ENCODE measurements at places on chromosomes 7 and 10.
A peak's percentile ranks its signal among the peaks of the same experiment; 100 is the strongest.

GRCh38 chr7:70410134-70410750 is 721.7 kb upstream of the GALNT17 start:
- DNase-seq: no peak

DNA sequence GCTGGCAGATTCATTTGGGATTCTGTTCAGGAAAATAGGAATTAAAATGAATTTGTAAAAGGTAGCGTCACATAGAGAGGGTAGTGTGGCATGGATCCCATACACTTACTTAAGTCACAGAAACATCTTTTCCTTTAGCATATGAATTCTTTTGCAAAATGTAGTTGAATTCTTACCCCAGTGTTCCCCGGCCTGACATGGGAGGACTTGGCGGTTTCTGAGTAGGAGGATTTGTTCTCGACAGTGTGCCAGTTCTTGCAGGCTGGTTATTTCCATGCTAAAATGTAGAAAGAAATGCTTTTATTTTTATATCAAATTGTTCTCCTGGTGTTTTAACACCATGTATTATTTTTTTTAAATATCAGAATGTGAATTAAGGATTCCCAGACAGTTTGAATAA is 72.6 kb downstream of the PDSS1 start:
- DNase-seq: no peak

DNA sequence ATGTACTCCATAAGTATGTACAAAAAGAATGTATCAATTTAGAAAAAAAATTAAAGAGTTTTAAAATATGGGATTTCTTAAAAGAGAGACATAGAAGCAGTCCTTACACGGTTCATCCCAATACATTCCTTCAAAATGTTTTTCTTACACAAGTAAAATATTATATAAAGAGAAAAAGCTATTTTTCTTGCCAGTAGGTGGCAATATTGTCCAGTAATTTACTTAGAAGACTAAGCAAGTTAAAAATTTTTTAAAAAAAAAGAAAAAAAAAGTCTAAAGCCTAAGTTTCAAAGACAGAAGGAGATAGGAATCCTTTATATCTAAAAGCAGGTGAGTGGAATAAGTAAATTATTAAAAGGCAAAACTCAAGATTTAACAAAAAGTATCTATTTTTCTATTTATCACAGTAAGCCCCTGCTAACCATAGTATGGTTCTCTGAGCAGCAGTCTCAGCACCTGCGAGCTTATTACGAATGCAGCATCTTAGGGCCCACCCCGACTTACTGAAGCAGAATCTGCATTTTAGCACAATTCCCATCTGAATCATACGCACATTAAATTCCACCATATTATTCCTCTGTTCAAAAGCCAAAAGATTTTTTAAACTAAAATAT is 240.6 kb downstream of the DGKI start:
- DNase-seq: peak; percentile 25

DNA sequence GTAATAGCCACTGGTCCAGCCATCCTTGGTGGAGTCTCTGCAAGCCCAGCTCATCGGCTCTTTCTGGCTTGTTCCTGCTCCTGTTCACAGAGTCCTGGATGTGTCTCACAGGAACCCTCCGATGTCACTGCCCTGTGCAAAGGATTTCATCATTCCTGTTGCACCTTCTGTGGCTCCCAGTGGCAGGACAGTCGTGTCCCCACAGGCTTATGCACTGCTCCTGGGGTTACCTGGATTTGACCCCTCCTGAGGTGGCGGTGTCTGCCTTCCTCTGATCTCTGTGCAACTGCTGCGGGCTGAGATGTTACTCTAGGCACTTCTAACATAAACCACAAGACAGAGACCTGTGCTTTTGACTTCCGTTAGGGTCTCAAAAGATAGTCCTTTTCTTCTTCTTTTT is 30.6 kb downstream of the APBB1IP start:
- no peak for DNase-seq

GRCh38 chr7:24381894-24382505 is 98.0 kb downstream of the NPY start:
- peak; percentile 51 for DNase-seq

- DNase-seq: peak; percentile 87
Measured at GRCh38 chr10:117005527-117006055, 604 bp upstream of the SHTN1 start.

- DNase-seq: no peak
Measured at GRCh38 chr7:138954545-138955475, 26.4 kb downstream of the KIAA1549 start.

GRCh38 chr7:101816595-101817470 is 593 bp upstream of the CUX1 start:
- peak; percentile 51 for DNase-seq

DNA sequence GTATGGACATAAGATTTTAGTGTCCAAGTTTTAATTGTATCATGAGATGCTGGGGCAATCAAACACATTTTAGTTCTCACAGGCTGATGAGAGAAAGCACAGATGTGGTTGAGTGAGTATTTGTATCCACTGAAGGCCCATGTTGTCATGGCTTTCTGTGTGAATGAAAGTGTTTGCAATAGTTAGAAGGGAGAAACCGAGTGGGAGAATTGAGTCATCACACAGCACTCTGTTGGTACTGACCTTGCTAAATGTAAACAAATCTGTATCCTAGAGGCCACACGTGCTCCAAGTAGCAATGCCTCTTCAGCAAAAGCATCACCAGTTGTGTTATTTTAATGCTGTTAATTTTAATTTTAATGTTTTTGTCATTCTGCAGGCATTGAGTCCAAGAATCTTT is 121.2 kb downstream of the EMX2 start:
- peak; percentile 1 for DNase-seq

DNA sequence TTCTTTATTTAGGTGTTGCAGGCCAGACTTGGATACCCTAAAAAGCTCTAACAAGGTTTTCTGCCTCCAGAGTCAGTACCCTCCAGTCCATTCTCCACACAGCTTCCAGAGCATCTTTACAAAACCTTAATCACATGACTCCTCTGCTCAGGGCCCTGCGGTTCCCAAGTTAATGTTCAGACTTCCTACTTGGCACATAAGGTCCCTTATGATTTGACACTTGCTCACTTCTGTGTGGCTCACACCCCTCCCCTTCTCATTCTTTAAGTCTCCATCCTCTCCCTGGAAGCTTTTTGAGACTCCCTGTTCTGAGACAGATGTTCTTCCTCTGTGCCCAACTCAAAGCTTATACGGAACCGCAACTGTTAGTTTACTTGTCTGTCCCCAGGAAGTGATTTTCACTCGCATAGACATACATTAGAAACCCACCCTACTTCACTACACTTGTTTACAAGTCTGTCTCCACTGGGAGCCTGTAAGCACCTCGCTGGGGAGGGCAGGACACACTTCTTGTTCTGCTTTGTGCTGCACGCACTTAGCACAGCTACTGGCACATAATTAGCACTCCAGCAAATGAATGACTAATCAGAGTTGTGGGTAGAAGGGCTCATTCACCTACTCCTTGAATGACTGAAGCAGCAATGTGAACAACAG is 154.3 kb upstream of the LAMB4 start:
- no peak for DNase-seq

GRCh38 chr10:131259535-131259934 is 52.0 kb downstream of the TCERG1L start:
- no peak for DNase-seq

DNA sequence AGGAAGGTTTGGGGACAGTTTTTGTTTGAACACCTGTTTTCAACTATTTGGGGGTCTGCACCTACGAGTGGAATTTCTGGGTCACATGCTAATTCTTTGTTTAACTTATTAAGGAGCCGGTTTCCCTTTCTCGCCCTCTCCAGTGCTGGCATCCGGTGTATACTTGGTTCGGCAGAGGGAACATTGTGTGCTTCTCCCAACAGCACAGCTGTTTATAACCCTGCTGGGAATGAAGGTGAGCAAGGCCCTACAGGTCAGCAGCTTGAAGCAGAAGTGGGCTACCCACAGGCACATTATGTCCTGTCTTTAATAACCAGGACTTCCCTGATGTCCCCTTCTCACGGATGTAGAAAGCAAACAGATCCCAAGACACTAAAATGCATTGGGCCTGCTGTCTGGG is 87.5 kb upstream of the PDCD4 start:
- no peak for DNase-seq

DNA sequence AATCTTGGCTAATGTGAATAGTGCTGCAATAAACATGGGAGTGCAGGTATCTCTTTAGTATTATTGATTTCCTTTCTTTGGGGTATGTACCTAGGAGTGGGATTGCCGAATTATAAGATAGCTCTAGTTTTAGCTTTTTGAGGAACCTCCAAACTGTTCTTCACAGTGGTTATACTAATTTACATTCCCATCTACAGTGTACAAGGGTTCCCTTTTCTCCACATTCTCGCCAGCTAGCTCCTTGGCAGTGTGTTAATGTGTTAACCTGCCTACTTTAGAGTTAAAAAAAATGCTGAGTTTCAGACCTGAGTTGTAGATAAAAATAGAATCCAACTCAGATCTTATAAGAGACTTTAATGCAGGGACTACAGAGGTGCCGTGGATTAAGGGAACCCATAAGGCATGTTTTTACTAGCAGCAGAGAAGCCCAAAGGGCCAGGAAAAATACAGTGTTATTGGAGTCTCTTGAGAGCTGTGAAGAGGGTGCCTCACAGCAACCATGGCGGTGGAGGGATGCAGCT is 35.4 kb downstream of the CDK13 start:
- no peak for DNase-seq

DNA sequence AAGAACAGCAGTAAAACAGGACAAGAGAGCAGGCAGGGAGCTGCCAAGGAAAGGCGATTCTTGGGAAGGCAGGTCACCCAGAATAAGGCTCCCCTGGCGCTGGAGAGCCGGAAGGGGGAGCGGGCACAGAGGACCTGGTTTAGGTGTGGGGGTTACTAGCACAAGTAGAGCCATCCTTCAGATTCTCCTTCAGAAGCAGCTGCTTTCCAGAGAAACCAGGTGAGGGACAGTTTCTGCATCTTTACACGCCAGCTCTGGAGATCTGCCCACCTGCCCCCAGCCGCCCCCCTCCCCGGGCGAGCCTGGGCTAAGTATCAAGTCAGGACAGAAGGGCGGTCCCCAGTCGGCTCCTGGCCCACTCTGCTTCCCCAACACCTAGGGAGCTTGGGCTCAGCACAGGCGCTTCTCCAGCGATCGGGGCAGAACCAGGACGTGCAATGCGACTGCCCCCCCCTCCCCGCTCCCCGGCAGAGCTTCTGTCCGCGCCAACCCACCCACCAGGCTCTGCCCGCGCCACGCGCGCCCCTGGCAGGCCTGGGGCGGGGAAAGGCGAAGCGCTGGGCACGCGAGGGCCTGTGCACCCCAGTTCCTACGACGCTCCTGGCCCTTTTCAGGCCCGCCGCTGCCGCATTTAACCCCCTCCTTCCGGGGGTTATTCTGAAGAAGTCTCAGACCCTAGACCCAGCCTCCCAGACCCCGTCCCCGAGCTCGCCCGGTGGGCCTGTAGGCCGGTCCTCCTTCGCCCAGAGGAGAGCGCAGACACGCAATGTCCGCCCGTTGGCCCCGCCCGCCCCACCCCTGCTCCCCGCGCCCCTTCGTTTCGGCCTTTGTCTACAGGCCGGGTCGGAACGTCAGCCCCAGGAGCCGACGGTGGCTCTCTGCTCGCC is 4.4 kb upstream of the EN2 start:
- no peak for DNase-seq

GRCh38 chr7:127891144-127891543 is 140.1 kb downstream of the LRRC4 start:
- DNase-seq: no peak

DNA sequence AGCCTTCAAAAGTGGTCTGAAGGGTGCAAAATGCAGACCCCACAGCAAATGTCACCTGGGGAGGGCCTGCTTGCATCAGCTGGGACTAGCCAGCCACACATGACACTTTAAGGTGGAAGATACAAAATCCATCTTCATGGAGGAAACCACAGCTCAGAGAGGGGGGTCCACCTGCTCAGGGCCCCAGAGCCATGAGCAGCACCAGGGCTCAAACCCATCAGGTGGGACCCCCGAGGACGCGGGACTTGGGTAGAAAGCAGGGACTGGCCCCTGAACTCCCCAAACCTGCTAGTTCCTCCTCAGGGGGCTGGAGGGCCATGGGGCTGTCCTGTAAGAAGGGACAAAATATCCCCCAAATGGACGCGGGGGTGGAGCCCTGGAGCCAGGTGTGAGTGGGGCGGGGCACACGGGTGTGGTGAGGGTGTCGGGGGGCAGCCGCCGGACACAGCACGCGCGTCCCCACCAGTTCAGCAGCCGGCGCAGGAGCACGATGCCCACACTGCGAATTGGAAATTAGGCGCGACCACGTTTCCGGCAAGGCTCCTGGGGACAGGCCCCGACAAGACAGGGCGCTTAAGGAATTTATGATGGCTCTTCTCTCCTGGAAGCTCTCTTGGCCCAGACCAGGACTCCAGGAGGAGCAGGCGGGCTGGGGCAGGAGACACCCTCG is 8.0 kb downstream of the PDGFA start:
- DNase-seq: no peak

DNA sequence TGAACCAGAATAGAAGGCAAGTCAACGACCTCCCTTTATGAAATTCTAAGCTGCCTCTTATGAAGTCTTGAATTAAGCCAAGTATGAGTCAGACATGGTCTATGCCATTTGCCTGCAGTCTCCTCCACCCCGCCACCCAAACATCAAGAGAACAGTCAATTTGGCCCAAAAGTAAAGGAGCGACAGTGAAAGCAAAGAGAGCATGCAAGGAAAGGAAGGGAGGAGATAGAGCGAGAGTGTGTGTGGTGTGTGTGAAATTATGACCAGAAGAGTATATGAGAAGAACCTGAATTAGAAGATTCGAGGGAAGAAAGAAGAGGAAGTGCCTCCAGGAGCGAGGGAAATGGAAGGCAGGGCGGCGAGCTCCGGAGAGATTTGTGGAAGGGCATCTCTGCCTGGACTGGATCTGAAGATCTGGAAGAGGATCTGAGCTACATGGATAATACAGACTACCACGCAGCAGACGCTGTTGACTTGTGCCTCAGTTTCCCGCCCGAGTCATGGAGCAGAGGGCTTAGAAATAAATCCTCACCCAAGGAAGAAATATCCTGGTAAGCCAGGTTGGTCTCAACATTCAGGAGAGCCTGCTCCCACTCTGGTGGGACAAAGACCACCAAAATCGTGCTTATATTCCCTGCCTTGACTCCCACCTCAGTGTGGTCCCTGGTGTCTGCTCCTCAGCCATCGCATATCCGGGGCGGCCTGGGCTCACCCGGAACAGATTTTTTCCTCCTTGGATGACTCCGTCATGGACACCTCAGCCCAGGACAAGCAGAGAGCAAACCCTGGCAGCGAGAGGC is 459 bp downstream of the ZDHHC6 start:
- no peak for DNase-seq

DNA sequence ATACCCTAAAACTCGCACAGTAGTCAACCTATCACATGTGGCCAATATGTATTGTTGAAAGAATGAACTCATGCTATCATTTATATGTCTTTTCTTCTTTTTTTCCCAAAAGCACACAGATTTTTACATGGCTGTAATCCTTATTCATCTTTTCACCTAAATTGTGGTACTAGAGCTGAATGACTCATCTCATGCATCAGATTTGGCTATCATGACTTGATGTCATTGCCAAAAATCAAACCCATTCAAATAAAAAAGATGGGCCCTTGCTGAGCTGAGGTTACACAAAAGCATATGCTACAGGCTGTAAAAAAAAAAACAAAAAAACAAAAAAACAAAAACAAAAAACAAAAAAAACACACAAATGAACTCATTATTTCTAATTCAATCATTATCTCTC is 3.3 kb upstream of the LMOD2 start:
- DNase-seq: no peak

- DNase-seq: no peak
Measured at GRCh38 chr7:7148798-7149481, 33.4 kb upstream of the C1GALT1 start.

Data from NCI-H146 (cell line).